ENCODE measurements at places on chromosomes 12 and 14.
A peak's percentile ranks its signal among the peaks of the same experiment; 100 is the strongest.

DNA sequence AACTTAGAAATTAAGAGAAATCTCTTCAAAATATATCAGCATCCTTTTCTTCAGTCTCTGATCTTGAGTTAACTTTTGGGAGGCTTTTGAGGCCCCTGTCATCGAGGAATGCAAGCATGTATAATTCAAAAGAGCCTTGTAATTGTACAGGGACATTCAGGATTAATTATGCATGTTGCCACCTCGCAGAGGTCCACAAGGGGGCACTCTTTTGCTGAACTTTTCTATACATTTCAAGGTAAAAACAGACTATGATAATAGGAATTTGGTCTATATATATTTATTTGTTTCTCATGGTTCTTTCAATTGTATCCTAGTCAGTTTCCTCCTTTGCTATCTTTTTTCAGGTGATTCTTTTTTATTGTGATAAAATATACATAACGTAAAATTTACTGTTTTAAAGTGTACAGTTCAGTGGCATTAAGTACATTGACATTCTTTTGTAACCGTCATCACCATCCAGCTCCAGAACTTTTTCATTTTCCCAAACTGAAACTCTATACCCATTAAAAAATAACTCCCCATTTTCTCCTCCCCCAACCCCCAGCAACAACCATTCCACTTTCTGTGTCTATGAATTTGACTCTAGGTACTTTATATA lies 47.0 kb upstream of the SLC2A13 start:
- peak; percentile 9 for DNase-seq

DNA sequence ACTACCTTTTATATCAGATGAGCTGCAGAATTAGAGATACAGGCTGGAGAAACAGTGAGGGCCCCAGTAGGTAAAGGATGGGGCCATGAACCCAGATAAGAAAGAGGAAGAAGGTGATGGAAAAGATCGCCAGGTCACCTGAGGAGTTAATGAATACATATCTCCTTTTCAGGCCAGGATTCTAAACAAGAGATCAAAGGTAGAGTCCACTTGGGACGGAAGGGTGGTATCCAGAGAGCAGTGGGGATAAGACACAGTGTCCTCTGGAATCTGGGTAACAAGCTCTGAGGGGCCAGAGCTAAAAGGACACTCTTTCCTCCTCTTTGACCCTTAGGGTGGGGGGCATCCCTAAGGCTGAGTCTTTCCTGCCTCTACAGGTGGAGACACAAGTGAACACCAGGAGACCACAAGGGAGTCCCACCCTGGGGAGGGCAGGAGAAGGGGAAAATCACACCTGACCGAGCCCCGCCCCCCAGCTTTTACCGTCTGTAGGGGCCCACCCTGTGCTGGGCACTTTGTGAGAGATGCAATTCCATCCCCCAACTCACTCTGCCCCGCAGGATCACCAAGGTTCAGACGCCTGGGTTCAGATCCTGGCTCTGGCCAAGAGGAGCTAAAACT lies 27.3 kb downstream of the SERPINA1 start:
- DNase-seq, result no peak

DNA sequence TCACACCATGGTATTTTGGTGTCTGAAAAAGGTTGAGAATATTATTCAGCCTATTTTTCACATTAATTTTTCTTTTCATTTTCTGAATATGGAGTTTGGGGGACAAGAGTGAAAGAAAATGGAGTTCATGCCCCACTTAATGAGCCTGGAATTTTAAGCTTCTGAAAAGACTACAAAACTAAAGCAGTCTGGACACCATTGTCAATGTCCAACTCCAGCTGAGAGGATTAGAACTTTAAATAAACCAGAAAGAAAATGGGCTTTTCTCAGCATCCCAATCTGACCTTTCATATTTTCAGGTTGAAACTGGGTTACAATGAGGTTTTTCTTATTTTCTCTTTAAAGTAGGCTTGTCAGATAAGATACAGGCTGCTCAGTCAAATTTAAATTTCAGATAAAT lies 207.7 kb downstream of the SLC6A15 start:
- DNase-seq, result no peak

GRCh38 chr14:55458800-55459515 lies 18.5 kb upstream of the TBPL2 start:
- DNase-seq, result no peak

GRCh38 chr14:54919330-54919729 lies 16.7 kb upstream of the GCH1 start:
- no peak for DNase-seq

DNA sequence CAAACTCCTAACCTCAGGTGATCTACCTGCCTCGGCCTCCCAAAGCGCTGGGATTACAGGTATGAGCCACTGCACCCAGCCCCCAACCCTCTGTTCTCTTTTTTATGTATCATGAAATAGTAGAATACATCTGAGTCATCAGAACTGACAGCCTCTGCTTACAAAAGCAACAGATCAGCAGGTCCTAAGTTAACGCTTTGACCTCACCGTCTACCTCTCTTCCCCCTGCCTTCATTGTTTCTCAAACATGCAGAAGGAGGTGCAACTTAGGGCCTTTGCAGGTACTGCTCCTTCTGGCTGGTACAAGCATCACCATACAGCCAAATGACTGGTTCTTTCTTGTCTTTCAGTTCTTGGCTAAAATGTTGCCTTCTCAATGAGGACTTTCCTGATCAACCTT lies 249.2 kb downstream of the PAWR start:
- no peak for DNase-seq

- DNase-seq, result no peak
Observed at GRCh38 chr14:101681795-101682194, 79.7 kb upstream of the PPP2R5C start.

- DNase-seq, result no peak
Observed at GRCh38 chr12:68529869-68530268, 80.8 kb upstream of the RAP1B start.

DNA sequence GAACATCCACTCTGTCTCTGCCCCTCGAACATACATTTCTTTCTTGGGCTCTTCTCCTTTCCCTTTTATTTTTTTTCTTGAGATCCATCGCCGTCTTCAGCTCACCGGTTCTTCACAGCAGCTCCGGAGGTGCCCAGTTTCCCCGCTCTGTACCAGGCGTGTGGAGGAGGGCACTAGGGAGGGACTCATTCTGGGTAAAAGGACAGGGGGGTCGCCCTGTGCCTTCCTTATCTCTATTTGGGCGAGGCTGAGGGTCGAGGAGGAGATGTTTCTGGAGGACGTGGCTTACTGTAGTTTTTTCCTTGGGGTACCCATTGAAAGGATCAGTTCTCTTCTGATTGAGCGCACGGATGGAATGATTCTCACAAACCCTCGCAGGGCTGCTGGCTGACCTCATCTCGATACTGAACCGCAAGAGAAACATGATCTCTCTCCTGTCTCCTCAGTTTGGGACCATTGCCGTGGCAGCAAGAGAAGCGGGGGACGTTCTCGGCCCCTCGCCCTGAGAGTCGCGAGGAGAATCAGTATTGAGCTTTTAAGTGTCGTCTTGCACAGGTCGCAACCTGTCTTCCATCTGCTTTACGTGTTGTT lies 386 bp downstream of the LIN52 start:
- DNase-seq, result no peak

DNA sequence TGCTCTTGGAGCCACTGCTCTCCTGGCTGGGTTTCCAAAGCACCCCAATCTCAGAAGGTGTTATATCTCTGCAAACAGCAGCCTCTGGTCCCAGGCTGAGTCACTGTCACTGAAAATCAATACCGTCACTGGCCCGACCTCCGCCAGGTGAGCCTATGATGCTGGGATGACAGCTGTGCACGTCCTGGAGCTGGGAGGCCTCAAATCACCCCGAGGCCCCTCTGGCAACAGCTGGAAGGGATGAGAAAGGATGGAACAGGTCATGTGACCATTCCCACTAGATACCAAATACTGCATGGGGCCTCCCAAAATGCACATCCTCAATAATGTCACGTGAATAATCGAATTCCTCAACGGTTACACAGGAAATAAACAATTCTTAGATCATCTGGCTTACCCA lies 190.8 kb downstream of the TTC7B start:
- no peak for DNase-seq

DNA sequence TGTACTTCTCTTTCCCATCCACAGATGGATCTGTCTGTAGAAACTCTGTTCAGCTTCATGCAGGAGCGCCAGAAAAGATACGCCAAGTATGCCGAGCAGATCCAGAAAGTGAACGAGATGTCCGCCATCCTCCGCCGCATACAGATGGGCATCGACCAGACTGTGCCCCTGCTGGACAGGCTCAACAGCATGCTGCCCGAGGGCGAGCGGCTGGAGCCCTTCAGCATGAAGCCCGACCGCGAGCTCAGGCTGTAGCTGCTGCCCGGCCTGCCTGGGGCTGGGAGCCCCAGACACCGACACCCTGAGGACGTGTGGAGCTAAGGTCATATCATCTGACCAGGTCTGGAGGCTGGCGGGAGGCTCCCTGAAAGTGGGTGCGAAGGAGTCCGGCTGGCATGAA lies 97.1 kb downstream of the DUSP16 start:
- no peak for DNase-seq

GRCh38 chr12:4025181-4026019 lies 152.2 kb upstream of the PARP11 start:
- DNase-seq, result no peak

DNA sequence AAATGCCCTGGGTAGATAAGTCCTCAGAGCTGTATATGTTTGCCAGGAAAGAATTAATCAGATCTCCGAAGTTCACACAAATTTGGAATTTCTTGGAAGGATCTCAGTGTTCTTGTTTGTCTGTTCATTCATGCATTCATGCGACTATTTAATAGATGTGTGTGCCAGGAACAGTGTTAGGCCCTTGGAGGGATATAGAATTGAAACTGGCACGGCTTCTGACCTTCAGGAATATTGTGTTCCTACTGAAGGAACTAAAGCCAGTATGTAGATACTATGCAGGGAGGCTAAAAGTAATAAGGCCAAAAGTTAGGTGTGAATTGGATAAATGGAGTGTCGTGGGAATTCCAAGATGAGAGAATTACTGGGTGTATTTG lies 166.0 kb upstream of the NOS1 start:
- no peak for DNase-seq

DNA sequence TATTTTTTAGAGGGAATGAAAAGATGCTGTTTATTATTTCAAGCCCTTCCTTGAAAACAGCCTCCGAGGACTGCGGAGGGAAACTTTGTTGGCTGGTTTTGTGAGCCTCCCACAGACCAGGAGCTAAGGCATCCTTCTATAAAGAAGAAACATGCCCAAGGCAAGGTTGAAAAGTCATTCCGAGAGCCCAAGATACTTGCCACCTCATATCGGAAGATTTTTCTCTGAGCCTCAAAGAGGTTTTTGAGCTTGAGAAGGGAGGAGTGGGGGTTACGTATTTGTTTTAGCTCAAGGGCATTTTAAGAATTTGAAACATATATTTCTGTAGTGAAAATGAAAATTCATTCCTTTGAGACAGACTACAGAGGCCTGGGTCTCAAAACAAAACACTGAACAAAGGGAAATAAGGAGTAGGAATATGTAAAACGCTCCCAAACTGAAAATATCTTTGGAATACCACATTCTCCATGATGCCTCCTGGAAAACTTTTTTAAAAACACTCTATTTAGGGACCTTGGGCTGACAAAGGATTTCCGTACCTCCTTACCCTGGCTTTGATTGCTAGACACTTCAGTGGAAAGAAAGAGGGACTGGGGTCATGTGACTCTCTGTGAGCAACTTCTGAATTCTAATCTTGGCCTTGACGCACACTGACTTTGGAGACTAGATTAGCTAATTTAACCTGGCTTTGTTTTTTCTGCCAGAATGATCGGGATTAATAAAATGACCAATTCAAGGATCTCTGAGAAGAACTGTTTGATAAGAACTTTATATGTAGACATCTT lies 180.9 kb downstream of the SRGAP1 start:
- DNase-seq, result no peak

DNA sequence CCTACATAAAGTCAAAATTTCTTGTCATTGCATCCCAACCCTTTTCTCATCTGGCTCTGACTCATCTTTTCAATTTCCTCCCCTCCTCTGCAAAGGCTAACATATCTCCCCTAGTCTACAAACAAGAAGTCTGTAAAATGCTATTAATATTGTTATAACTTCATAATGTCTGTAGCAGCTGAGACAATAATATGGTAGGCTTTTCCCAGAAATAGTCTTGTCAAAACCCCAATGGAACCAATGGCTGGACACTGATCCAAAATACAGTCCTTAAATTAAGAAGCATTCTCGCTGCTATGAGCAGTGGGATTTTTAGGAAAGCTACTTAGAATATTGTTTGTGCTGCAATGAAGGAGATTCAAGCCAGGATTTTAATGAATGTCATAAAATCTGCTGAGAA lies 131.4 kb downstream of the KLHL28 start:
- no peak for DNase-seq

GRCh38 chr12:52856787-52857186 lies 8.0 kb upstream of the KRT78 start:
- no peak for DNase-seq

- DNase-seq, result no peak
Observed at GRCh38 chr12:6620137-6620884, 13.1 kb upstream of the CHD4 start.

DNA sequence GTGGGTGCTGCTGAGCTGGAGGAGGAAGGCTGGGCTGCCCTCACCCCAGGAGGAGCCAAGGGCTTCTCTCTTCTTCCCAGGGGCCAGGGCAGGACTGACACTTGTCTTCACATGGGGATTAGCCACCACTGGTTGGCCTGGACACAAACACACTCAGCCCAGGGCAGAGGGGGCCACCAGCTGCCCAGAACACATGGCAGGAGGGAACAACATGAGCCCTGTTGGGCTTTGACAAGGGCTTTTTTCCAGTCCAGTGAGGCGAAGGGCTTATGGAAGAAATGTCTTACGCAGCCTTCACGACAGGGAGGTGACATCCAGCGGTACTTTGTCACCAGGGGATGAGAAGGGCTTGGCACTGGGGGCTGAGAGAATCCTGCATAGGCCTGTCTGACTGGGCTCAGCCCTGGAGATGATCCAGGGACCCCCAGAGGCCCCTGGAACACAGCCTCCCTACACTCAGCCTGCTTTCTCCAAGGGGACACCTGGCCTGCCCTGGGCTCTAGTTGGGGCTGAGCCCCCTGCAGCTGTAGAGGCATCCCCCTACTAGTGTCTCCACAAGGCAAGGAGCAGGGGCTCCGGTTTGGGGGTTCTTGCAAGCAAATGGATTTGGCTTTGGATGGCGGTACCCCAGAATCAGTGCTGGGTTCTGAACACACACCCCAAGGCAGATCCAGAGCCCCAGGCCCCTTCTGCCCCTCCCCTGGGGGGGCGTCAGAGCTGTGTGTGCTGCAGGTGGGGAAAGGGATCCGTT lies 18.9 kb downstream of the ARL6IP4 start:
- no peak for DNase-seq

DNA sequence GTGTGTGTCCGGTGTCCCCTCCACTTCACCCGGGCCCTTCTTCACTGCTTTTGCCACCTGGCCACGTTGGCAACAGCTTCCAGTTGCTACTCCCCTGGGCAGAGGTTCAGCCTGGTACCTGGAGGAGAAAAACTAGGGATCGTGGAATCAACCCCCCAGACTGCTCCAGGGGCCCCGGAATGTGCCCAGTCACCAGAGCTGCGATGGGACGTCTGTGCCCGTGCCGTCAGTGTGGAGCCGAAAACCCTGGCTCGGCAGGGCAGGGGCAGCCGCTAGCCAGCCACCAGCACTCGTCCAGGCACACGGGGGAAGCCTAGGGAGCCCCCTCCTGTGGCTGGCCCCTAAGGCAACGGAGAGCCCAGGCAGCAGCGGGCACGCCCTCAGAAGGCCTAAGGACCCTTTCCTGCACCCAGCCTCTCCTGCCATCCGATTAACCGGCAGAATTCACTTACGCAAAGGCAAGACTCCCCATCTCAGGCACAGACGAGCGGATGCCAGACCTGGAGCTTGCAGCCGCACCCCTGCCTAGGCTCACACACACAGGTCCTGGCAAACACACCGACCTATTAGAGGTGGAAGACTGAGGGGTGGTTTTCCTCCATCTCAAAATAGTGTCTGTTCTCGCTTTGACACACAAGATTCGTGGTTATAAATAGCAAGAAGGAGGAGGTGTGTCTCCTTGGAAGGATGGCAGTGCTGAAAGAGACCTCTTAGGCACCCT lies 62.6 kb downstream of the FBXL14 start:
- no peak for DNase-seq

Data from stimulated activated CD8-positive, alpha-beta memory T cell treated with anti-CD3 and anti-CD28 coated beads, Interleukin-4, amount 100 ng/mL, for 1 hour (primary cell).